Stimulated activated CD4-positive, alpha-beta T cell treated with anti-CD3 and anti-CD28 coated beads, Interleukin-2, amount 100 ng/mL, for 4 hours (primary cell): ENCODE measurements at places on chromosomes 16 and 17.

DNA sequence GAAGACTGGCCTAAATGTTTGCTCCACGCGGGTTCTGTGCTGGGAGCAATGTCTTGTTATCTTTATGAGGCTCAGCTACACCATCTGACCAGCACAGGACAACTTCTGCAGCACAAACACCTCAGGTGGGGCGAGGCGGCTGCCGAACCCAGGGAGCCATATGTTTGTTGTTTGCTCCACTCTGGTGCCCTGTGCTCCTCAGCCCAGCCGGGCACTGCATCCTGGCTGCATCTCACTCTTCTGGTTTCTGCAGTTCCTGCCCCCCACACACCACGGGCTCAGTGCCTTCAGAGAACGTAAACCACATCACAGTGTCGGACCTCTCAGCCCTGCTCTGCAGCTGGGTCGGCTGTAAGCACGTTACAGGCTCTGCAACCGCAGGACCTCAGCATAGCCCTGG, 32.4 kb downstream of the MXRA7 start:
- no peak for DNase-seq

DNA sequence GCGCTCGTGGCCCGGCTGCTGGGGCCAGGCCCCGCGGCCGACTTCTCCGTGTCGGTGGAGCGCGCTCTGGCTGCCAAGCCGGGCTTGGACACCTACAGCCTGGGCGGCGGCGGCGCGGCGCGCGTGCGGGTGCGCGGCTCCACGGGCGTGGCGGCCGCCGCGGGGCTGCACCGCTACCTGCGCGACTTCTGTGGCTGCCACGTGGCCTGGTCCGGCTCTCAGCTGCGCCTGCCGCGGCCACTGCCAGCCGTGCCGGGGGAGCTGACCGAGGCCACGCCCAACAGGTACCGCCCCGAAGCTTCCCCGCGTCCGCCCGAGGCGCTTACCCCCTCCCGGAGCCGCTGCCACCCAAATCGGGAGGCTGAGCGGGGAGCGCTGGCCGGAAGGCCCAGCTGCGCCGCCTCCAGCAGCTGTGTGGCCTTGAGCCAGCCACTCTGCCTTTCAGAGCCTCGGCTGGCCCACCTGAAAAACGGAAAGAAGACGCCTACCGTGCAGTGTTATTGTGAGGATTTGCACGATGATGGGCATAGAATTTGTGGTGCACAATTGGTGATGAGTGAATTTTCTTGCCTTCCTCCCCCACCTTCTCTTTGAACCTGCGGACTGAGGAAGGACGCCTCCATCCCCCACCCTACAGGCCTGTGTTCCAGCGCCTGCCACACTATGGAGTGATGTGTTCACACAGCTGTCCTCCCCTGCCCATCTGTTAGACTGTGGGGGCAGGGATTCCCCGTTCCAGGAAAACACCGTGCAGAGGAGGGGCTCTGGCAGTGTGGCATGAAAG, 523 bp downstream of the NAGLU start:
- DNase-seq: peak; percentile 61

DNA sequence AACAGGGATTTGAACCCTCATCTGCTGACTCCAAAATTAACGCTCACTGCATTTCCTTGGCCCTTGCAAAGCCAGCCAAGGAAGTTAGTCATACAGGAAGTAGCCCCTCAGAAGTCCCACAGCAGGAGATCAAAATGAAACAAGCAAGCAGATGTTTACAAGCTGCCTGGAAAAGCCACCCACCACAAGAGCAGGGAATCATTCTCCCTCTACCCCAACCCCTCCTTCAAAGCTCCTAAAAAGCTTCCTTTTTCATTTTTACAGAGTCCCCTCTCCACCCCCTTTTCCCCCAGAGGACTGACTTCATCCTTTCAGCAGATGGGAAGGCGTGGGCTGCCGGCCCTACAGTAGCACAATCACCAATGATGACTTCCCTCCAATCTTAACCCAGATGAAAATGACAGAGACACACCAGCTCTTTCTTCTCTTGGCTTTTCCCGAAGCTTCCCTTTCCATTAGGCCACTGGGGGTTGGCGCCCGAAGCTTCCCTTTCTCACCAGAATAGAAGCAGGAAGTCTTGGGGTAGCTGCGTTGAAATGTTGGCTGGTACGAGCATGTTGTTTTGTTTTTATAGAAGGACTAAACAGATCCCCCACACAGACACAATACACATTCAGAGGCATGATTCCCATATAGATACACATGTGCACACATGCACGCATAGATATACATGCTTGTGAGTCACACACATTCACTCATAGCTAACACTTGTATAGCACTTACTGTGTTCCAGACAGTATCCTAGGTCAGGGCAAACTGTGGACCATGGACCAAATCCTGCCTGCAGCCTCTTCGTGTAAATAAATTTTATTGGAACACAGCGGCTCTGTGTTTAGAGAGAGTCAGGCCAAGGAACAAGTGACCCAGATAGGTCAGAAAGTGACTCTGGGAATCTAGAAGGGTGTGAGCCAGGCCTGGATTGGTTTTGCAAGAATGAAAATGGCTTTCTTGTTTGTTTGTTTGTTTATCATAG, 17.4 kb downstream of the ITPRIPL2 start:
- no peak for DNase-seq

DNA sequence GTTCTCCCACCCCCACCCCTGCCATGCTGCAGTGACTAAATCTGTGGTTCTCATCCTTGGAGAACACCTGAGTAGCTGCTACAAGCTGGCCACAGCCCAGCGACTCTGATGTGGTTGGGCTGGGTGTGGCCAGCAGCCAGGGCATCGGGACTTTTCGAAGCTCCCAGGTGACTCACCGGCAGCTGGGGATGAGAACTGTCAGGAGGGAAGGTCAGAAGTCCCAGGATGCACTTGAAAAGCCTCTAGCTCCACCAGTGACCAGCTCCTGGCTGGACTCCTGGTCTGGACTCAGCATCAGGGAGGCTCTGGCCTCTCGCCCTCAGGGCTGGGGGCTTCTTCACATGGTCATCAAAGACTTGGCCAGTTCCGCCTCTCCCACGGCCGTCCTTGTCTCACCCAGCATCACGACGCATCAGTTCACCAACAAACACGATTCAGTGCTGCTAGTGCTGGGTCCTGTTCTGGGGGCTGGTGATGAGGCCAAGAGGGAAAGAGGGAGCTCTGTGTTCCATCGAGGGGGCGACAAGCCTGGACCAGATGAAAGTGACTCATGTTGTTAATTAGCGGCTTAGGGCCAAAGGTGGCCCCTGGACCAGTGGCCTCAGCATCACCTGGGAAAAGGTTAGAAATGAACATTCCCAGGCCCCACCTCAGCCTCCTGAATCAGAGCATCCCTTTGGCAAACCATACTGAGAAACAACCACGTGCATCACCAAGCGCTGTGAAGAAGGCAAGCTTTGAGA, 3.9 kb upstream of the C17orf99 start:
- no peak for DNase-seq
